ENCODE measurements at places on chromosomes 6 and 20. TPM values are rescaled to one million over a fixed set of nuclear protein-coding genes. Genes with fewer than 3 reads are reported as not detected.

Gene OR10C1
- total RNA-seq: not detected

Gene KCNK17
- total RNA-seq: not detected

Gene TMEM200A
- 0.06 TPM for total RNA-seq

Gene LAMA4
- 1.9 TPM for total RNA-seq

Gene OR2B3
- total RNA-seq: not detected

All from A549 treated with dexamethasone at 1 μM for 4 hours (cell line).